ENCODE measurements at places on chromosomes 3 and 15. TPM values are rescaled to one million over a fixed set of nuclear protein-coding genes. Genes with fewer than 3 reads are reported as not detected.

The ARPC4 gene
- 295 TPM for total RNA-seq

The DUOXA1 gene
- 0.30 TPM for total RNA-seq

The SPATA12 gene
- total RNA-seq: 1.6 TPM

The ACAN gene
- 0.27 TPM for total RNA-seq

The SERINC4 gene
- 0.13 TPM for total RNA-seq

The EMC7 gene
- total RNA-seq: 33.5 TPM

The MITF gene
- total RNA-seq: 3.7 TPM

The CCR8 gene
- not detected for total RNA-seq

DNA sequence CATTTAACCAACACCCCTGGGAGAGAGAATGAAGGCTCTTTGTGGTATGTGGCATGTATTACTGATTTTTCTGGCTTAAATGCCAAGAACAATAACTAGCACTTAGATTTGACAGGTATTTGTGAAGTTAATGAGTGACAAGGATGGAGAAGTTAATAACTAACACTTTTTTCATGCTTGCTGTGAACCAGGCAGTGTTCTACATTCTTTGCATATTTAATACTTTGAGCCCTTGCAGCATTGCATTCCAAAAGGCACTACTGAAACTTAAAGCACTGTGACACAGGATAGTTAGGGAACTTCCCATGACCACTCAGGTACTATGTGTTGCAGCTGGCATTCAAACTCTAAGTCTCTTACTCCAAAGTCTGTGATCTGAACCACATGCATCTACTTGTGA, 650.6 kb downstream of the ZPLD1 start:
- DNase-seq: no peak

DNA sequence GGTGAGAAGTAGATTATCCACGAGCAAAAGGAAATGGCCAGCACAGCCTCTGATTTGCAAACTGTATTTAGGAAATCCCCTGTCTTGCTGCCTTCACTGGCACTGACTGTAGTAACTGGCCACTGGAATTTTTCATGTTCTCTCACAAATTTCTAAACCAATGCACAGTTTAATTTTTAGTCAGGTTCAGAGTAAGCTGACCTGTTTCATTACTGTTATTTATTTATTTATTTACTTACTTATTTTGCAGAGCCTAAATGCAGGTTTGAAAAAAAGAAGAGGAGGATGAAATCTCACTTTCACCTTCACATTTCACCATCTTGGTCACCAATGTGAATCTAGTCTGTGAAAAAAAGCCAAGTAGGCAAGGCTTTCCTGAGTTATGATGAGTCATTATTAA, 291.0 kb downstream of the PLOD2 start:
- no peak for DNase-seq

- peak; percentile 5 for DNase-seq
These were observed 985 bp downstream of the VPS13C start for GRCh38 chr15:62059108-62059815.

DNA sequence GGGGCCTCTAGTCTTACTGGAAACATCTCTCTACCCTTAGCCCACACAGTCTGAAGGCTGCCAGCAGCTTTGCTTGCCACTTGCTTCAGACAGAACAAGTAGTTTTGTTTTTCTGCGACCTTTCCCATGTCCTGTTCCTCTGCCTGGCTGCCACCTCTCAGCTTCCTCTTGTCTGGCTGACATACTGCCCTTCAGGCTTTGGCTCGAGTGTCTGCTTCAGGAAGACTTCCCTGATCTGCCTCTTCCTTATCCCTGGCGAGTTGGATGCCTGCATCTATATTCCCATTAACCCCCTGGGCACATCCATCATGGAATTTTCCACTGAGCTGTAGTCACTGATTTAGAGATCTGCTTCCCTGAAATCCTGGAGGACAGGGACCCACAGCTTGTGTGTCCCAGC, 25.1 kb upstream of the CPNE9 start:
- DNase-seq: no peak

DNA sequence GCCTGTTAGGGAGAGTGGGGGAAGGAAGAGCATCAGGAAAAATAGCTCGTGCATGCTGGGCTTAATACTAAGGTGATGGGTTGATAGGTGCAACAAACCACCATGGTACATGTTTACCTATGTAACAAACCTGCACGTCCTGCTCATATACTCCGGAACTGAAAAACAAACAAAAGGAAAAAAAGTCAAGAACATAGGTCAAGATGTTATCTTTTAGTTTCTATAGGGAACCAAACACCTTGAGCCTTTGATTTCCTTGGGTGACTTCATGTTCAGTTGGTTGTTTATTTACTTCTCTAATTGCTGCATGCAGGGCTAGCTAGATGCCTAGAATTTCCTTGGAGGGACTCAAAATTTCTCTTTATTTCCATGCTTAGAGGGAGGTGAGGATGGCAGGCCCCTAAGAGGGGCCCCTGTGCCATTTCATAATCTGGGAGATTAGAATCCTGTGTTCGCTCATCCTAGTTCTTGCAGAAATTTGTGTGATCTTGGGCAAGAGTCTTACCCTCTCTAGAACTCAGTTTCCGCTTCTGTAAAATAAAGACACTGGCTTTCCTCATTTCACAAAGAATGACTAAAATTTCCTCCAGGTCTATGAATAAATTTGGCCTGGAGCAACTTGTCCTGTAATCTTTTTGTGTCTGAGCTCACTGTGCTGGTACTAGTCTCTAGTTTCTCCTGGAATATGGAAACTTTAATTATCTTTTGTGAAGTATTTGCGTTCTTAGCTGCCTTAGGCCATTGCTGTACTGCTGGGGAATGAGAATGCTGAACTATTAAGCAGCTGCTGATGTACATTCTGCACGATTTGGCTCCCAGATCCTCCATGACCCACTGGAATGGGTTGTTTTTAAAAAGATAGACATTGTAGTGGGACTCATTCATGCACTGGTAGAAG, 457.5 kb downstream of the EDEM1 start:
- no peak for DNase-seq

DNA sequence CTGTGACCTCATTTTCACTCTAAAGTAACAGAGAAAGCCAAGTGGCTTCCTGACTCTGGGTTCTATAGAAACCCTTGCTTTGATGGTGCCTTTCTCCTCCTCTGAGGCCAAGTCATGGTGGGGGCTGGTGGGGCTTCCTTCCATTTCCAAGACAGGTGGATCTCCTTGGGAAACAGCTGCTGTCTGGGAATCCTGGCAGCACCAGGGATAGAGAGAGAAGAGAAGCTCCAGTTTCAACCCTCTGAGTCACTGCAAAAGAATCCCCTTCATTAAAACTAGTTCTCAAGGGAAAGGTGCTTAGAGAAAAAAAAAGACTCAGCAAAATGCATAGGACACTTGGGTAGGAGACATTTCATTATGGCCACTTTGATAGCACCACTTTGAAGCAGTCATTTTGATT, 614.4 kb downstream of the FHIT start:
- peak; percentile 49 for DNase-seq

GRCh38 chr3:134350861-134351311, 23.4 kb downstream of the AMOTL2 start:
- DNase-seq: no peak

DNA sequence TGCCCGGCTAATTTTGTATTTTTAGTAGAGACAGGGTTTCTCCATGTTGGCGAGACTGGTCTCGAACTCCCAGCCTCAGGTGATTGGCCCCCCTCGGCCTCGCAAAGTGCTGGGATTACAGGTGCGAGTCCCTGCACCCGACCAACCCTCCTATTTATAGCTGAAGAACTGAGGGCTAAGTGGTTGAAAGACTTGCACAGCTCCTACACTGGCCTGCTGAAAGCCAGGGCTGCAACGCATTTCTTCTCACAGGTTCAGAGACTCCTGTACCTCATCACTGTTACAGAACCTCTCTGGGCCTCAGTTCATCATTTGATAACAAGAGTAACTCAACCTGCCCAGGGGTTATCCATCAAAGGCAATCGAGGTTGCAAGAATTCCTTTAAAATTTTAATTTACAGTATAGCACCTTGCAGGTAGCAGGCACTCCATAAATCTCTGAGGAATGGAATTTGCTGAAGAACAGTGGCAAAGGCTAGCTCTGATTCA, 626.5 kb upstream of the TBL1XR1 start:
- no peak for DNase-seq

GRCh38 chr3:133532951-133533350, 40.5 kb upstream of the CDV3 start:
- no peak for DNase-seq

DNA sequence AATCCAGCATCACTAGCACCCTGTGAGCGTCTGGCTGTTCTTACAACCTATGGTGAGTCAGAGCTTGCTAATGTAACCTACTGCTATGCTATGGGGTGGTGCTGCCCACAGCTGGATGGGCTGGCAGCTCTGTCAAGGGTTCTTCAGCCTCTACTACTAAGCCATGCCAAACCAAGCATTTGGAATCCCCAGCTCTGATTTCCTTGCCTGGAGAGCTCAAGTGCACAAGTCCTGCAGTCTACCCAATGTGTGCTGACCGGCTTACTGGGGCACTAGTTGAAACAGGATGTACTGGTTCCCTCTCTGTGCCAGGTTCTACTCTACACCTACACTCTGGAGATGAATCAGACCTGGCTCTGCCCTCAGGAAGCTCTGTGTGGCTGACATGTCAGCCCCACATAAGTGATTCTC, 4.2 kb downstream of the TEX264 start:
- peak; percentile 86 for DNase-seq

GRCh38 chr3:193640165-193640715, 47.2 kb downstream of the OPA1 start:
- DNase-seq: no peak

DNA sequence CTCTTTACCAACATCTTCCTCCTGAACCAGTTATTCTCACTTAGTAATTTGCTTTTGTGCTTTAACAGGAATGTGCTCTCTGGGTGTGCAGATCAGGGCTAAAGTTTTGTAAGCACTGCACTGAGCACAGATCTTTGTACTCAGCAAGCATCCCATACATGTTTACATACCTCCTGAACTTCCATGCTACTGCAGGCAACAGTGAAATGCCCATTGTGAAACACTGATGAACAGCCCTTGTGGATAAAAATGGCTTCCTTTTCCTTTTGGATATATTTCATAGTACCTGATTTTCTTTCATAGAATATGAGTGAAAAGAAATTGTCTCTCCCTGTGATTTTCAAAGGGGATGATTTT, 855.9 kb downstream of the MCTP2 start:
- no peak for DNase-seq

- DNase-seq: no peak
These were observed 436.2 kb downstream of the OCA2 start for GRCh38 chr15:27662892-27663291.

DNA sequence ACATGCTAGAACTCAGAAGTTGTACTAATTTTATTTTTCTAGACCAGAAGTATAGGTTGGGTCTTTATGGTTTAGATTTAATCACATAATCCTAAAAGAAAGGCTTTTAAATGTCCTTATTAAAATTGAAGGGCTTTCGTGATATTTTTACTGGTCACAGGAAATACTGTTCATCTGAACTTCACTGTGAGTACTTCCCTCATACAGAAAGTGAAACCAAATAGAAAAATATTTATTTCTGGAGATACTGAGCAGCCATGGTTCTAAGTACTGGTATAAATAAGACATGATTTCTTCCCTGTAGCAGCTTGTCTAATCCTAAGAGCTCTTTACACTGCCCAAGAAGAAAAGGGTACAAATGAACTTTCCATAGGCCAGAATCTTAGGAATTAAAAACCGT, 2.0 kb downstream of the SNRK start:
- DNase-seq: peak; percentile 38

- no peak for DNase-seq
These were observed 288.0 kb upstream of the TLE3 start for GRCh38 chr15:70385711-70386110.

GRCh38 chr3:128923576-128923975, 44.2 kb downstream of the ACAD9 start:
- no peak for DNase-seq

All from HT1080 (cell line).